ENCODE measurements at places on chromosomes 7 and 10.

DNA sequence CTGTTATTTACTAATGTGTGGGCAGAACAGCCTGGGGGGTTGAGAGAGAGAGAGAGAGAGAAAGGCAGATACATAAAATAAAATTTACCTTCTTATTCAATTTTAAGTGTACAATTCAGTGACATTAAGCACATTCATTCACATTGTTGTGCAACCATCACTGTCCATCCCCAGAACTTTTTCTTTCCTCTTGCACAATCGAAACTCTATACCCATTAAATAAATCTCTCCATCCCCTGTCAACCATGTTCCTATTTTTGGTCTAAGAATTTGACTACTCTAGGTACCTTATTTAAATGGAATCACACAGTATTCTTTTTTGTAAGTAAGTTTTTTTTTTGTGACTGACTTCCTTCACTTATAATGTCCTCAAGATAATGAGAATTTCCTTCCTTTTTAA is 181.6 kb downstream of the SND1 start:
- no peak for DNase-seq

GRCh38 chr7:44574287-44574872 is 672 bp upstream of the DDX56 start:
- DNase-seq = no peak

GRCh38 chr7:96084881-96085553 is 236.9 kb downstream of the SLC25A13 start:
- no peak for DNase-seq

DNA sequence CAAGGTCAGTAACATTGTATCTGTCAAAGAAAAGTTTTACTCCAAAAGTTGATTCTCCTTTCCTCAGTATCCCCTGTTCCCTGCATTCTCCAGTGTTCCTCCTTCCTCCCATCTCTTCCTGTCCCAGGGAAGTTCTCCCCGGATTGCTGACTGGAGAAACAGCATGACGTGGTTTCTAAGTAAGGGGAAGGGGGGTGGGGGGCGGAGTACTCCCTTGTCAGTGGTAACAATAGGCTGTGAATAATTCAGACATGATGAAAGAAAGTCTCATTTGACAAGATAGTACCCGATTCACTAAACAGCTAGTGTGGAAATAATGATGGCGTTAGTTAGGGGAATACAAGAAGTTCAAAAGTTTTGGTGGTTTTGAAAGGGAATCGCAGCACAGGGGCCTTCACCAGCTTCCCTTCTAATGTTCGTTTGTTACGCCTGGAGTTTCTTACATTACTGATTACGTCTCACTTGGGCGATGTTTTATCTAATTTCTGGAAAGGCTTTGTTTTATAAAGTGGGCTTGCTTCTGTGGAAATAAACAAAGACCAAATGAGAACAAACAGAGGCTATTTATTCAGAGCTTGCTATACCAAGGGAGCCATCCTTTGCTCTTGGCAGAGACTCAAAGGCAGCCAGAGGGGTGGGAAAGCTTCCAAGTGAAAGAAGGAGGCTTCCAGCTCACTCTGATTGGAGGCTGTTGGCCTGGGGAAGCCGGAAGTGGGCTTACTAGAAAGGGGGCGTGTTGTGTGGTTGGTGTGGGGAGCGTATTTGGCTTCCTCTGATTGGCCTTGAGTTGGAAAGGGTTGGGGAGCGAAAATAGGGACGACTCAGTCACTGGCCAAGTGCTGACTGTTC is 453.7 kb downstream of the SDK1 start:
- no peak for DNase-seq

DNA sequence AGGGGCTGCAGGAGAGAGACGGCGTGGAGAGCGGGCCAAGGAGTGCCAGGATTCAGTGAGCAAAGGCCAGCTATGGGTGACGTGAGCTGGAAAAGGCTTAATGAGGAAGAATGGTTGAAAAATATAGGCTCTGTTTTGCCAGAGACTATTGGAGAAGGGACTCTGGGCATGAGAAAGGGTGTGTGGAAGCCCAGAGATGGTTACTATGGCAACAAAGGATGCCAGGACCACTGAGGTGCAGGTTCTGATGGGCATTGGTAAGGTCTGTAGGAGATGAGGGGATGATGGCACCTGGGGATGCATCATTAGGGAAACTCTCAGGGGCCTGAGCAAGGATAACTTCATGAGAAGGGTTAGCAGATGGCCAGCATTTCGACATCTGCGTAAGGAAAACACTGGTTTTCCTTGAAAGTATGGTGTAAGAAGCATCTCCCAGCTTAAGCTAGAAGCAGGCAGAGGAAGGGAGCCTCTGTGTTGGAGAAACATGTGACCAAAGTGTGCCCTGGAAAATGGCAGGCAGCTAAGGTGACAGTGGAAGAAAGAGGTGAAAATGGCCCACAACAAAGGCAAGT is 21.6 kb upstream of the FAM180A start:
- no peak for DNase-seq

DNA sequence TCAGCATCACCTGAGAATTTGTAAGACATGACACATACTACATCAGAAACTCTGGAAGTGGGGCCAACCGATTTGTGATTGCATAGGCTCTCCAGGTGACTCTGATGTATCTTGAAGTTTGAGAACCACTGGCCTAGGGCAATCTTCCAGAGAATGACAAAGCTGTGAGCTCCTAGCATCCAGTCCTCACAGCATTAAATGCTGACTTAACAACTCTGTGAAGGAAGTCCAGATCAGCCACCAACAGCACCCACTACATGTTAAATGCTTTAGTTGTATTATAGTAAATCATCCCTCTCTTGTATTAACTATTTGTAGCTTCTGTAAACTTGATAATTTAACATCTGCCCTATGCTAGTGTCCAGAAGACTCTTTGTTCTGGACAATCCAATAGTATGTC is 636.5 kb upstream of the STEAP1 start:
- no peak for DNase-seq

DNA sequence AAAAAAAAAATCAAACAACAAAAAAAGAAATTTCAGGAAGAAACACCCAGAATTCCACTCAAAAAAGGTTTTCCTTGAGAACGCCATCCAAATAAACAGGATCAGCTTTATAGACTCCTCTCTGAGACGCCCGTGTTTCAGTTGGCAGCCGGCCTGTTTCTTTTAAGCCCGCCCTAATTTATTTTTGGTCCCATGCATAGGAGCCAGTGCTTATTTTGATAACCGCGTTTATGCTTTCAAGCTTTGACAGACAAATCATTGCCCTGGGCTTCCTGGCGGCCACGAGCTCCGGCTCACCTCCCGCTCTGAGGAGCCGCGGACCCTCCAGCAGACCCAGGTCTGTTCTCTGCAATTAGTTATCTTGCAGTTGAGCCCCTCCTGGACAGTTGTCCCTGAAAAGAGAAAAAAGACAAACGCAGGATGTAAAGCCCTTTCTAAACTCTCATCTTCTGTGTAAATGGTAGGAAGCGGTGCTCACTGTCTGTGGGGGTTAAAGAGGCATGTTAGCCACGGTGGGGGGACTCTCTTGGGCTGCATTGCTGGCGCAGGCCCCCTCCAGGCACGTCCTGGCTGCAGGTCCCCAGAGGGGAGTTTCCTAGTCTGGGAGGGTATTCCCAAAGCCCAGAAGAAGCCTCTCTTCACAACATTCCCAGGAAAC is 22.2 kb upstream of the UNCX start:
- no peak for DNase-seq

DNA sequence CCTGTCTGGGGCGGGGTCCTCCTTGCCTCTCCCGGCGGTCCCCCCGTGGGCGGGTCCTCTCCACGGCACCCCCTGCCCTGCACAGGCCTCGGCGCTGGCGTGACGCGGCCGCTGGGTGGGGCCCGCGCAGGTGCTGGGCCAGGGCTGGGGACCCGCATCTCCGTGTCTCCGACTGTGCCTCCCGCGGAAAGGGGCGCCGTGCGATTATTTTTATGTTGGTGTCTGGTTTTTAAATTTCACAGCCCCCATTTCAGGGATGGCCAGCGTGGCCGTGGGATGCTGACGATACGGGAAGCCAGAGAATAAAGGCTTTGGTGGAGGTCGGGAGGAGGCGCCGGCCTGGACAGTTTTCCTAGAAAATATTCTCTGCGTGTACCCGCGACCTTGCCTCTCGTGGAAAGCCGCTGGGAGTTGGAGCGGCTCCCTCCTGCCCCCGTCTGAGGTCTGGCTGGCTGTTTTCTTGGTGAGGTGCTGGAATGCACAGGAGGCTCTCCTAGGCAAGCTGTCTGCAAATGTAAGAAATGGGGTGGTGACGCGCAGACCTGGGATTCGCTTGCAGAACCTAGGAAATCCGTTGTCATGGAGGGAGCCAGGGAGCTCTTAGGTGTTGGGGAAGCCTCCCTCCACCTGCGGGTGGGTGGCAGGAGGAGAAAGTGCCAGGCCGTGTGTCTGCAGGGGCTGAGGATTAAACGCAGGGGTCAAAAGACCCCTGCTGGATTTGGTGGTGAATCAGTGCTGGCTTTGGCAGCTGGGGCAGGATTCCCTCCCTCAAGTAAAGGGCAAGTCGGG is 28.7 kb upstream of the JAKMIP3 start:
- DNase-seq = no peak

DNA sequence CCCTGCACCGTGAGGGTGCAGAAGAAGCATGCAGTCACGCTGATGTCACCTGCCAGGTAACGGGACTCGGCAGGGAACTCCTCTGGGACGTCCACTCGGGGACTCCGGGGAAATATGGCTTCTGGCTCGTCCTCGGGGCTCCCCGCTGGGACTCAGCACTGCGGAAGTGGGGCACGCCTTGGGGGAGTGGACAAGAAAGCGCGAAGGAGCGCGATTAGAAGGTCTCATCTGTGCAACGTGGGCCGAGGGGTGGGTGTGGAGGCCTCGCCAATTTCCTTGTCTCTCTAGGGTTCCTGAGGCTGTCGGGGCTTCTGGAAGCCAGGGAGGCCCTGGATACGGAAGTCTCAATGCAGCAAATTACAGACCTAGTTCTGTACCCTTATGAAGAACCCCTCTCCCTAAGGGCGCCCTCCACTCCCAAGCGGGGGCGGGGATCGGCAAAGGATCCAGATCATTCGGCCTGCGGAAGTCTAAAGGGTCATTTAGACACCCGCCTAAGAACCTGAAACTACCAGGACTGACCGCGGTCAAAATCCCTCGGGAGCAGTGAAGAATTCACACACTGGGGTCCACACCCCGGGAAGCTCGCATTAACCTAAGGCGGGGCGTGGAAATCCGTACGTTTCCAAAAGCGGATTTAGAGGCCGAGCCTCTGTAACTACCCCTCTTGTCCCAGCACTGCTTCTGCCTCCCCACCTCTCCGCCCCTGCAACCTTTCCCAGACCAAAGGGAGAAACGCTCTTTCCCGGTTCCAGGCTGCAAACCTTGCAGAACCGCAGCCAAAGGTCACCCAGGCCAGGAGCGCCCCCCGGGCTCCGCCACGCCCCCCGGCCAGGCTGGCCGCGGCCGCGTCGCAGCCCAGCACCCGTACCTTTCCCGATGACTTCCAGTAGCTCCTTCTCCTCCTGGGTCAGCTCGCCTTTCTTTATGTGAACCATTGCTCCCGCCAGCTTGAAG is 640 bp downstream of the ANKMY2 start:
- DNase-seq = peak; percentile 34

DNA sequence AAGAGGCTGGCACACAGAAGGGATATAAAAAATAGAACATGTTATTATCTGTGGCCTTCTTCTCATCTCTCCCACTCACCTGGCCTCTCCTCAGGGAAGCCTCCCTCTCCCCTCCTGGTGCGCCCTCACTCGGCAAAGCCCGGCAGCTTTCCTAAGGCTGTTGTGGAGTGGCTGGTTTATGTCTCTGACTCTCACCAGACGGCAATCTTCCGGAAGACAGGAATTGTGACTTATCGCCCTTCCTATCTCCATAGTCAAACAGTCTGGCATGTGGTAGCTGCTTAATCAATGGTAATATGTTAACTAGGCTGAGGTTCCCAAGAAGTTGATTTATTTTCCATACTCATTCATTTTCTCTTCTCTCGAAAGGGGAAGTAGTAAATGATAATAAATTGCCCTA is 78.7 kb downstream of the ATXN7L1 start:
- DNase-seq = no peak

DNA sequence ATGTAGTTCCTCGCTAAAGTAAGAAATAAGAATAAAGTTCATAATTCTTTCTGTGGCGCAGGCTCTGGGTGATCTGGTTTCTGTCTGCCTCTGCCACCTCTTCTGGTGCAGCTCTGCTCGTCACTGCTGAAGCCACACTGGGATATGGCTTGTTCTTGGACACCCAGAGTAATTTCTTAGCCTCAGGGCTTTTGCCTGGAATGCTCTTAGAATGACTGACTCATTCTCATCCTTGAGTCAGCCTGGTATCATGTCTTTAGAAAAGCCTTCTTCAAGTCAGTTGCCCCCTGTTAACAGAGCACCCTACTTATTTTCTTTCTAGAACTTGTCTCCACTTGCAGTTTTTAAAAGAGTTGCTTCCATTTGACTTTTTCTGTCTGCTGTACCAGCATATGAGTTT is 2.0 kb downstream of the ZSCAN25 start:
- no peak for DNase-seq

DNA sequence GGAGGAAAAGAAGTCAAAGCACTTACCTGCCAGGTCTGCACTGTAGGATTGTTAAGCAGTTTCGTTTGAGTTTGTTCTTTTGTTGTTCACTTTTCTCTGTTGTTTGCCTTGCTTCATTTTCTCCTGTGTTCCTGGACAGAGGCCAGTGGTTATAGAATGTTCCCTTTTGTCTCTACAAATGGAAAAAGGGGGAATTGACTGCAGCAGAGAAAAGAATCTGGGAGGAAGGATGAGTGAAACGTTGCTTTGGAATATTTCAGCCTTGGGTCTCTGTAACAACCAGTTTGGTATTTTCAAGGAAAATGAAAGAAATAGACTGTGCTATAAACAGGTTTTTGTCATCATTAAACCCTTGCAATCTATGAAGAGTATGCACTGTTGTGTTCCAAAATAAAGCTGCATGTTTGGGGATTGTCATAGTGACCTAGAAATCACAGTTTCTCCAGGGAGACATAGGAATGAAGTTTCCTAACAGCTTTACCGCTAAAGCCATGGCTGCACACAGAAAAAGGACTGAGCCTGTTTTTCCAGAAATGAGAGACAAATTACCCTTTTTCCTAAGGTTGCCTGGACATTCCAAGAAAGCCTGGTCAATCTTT is 60.8 kb upstream of the HABP2 start:
- no peak for DNase-seq

DNA sequence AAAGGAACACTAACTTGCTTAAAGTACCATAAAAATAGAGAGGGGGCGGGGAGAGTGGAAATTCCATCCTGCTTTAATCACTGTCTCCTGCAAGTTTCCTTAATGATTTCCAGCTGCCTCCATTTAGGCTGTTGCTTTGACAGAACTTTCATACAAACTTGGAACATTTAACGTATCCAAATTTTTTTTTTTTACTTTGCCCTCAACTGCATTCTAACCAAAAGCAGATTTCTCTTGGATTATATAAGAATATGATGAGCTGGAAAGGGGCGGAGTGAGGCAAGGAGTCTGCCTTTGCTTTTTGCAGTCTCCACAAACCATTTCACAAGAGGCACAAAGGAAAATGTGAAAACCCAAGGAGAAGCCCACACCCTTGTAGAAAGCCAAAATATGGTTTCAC is 46.6 kb upstream of the COL1A2 start:
- no peak for DNase-seq

DNA sequence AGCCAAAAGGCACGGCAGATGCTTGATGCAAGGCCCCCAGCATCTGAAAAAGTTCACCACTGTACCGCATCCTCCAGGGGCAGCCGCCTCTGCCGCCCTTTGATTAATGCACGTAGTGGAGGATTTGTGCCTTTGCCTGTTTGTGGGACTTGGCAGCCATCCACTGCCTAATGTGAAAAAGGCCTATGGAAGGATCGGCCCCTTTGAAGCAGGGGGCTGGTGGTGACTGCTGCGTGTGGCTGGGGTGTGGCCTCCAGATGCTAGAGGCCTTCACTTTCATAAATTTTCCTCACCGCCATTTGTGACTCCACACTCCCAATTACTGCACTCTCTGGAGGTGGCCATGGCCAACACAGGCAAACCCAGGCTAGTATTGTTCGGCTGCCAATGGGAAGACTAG is 226.0 kb downstream of the BMPER start:
- no peak for DNase-seq

GRCh38 chr7:99848420-99849216 is 20.8 kb downstream of the CYP3A43 start:
- no peak for DNase-seq

Data from activated CD4-positive, alpha-beta T cell treated with anti-CD3 and anti-CD28 coated beads for 1 hour (primary cell).